ENCODE measurements at places on chromosomes 12 and 14.

- DNase-seq = peak; percentile 59
- H3K36me3 ChIP-seq = peaks cover 13% of the 10 kb centered on the region
- H3K4me1 ChIP-seq = peaks cover 18% of the 10 kb centered on the region
- H3K27me3 ChIP-seq = no peaks in the 10 kb centered on the region
- no peak overlapping the region for H3K4me3 ChIP-seq
Observed at GRCh38 chr14:69055999-69056788, 77.1 kb upstream of the ACTN1 start.

DNA sequence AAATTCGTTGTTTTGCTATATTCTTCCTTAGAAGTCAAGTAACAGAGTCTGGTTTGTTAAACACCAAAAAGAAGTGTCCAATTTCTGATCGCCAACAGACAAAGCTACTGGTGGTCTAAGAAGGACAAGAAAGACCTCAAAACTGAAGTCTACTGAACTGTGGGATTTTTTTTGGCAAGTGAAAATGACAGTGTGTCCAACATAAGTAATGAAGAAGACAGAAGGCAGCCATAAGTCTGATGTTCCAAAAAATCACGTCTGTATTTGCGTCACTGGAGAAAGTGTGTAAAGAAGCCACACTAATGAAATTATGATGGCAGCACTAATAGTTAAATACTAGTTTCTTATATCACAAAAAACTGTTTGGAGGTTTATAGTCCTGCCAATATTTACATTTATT lies 32.6 kb downstream of the WASHC3 start:
- no peak for DNase-seq
- no peaks in the 10 kb centered on the region for H3K27me3 ChIP-seq
- no peak overlapping the region for H3K27ac ChIP-seq
- H3K4me1 ChIP-seq = no peaks in the 10 kb centered on the region
- H3K4me3 ChIP-seq = no peak overlapping the region

GRCh38 chr14:50380455-50380854 lies 16.2 kb downstream of the CDKL1 start:
- no peaks in the 10 kb centered on the region for H3K36me3 ChIP-seq
- H3K4me1 ChIP-seq = no peaks in the 10 kb centered on the region
- DNase-seq = no peak
- H3K4me3 ChIP-seq = no peak overlapping the region
- no peaks in the 10 kb centered on the region for H3K27me3 ChIP-seq
- H3K27ac ChIP-seq = no peak overlapping the region

GRCh38 chr12:13376610-13377373 lies 180.3 kb downstream of the EMP1 start:
- H3K27me3 ChIP-seq = no peaks in the 10 kb centered on the region
- no peaks in the 10 kb centered on the region for H3K36me3 ChIP-seq
- no peak for DNase-seq
- no peak overlapping the region for H3K4me3 ChIP-seq
- no peak overlapping the region for H3K27ac ChIP-seq

DNA sequence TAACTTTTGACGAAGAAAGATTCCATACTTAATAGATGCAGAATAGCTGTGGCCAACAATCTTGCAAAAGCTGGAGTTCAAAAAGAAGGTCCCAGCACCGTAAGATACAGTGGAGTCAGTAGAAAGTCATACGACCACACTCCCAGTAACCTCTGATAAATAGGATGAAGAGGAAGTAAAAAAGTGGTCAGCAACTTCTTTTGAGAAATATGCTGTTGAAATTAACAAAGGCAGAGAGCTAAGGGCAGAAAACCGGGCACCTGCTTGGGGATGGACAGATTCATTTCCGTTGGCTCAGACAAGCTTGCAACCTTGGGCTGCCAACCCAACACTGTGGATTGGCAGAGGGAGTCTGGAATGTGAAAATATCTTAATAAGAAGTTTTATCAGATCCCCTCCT lies 40.0 kb downstream of the BTG1 start:
- DNase-seq = no peak
- peak overlapping the region; percentile 54 for H3K27ac ChIP-seq
- peaks cover 4% of the 10 kb centered on the region for H3K36me3 ChIP-seq
- peaks cover 70% of the 10 kb centered on the region for H3K4me1 ChIP-seq
- H3K4me3 ChIP-seq = peak overlapping the region; percentile 54

DNA sequence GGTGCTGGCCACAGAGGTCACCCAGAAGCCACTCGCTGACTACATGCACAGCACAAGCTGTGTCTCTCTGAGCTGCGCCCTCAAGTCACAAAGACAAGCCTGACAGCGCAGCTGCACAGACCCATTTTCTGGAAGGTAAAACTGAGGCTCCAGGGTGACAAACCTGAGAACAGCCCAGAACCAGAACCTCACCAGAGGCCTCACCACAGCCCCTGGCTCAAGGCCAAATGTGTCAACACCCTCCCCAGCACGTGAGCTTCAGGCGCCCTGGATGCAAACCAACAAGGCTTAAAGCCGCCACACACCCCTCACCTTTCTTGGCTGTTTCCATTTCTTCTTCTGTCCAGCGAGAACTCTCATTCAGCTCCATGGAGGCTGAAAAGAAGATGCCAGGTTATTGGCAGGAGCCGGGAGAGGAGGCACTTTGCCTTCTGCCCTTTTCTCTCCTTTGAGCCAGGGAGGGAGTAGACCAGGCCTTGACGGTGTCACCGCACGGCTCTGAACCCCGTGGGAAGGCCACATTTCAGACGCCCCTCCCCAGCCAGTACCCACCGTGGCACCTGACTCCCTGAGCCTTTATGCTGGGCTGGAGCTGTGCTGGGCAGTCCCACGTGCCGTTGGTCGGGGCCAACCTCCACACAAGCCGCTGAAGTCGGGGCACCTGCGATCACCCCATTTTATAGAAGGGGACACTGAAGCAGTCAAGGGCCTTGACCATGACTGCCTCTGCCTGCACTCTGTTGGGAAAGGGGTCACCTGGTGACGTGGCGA lies 103.1 kb downstream of the RFLNA start:
- H3K27me3 ChIP-seq = no peaks in the 10 kb centered on the region
- no peak overlapping the region for H3K27ac ChIP-seq
- no peak for DNase-seq
- H3K4me3 ChIP-seq = no peak overlapping the region
- H3K36me3 ChIP-seq = peaks cover 9% of the 10 kb centered on the region

GRCh38 chr12:124282287-124282686 lies 12.6 kb upstream of the RFLNA start:
- H3K4me3 ChIP-seq = no peak overlapping the region
- no peak for DNase-seq
- H3K27me3 ChIP-seq = peaks cover 43% of the 10 kb centered on the region
- peaks cover 2% of the 10 kb centered on the region for H3K36me3 ChIP-seq
- H3K27ac ChIP-seq = no peak overlapping the region
